HS-5 (cell line): ENCODE measurements at places on chromosomes 7 and 10.

DNA sequence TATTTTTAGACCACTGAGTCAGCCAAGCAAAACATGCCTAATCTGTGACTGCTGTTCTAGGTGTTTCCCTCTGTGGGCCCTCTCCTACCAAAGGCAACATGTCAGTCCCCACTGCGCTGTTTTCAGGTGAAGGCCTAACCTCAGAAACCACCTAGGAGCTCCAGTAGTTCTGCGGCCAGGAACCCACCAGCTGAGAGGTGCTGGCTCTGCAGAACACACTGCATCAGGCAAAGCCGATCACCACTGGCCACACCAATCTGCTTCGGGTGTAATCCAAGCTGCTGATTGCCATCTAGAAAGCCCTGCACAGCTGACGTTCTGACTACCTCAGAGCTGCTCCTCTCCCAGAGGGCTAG, 14.9 kb downstream of the CAMK2G start:
- DNase-seq = no peak

- DNase-seq = no peak
Observed at GRCh38 chr10:76248649-76249200, 817.3 kb downstream of the LRMDA start.

- no peak for DNase-seq
Observed at GRCh38 chr7:135914346-135914745, 62.8 kb downstream of the MTPN start.

GRCh38 chr10:119408969-119409371, 133.5 kb downstream of the RGS10 start:
- no peak for DNase-seq

DNA sequence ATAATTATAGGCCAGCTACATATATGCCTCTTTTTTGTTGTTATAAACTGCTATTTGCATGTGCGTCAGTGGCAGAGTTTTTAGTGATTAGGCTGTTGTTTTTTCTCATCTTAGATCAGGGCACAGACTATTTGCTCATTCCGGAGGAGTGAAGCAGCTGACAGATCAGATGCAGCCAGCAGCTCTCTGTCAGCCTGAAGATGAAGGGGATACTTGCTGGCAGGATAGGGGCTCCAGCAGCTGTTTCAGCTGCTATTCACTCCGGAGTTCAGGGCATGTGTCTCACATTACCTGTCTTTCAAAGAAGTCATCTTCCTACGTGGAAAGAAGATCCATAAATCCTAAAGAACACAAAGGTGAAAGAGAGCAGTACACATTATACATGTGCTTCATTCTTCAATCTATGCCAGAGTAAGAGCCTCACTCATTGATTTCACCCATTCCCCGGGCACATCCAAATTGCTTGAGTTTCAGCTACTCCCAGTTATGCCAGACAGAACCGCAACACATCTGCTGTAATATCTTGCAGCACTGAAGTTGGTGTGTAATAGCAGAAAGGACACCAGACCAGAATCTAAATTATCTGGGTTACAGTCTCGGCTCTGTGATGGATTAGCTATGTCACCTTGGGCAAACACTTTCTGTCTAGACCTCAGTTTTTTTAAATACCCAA, 182.8 kb upstream of the CHRM2 start:
- DNase-seq = no peak

GRCh38 chr7:47031786-47032535, 550.0 kb downstream of the TNS3 start:
- no peak for DNase-seq

GRCh38 chr7:66634816-66635215, 6.1 kb downstream of the KCTD7 start:
- no peak for DNase-seq

DNA sequence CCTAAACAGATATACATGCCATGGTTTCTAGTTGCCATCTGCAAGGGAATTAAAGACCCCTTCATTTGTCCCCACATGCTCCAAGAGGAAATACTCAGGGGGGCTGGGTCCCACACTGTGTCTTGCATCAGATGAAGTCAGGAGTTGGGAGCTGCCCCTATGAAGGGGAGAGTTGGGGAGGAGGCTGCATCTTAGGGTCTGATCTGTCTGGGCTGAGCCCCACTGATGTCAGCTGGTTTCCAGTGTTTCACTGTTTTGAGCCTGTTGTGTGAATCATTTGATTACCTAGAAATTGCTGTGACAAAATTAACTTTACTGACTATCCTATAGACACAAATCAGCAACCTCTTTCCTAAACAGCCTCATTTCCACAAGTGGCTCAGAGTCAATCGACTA, 4.9 kb upstream of the ADCY1 start:
- no peak for DNase-seq

- DNase-seq = no peak
Observed at GRCh38 chr10:46014206-46014605, 16.2 kb downstream of the NCOA4 start.

- no peak for DNase-seq
Observed at GRCh38 chr7:121521711-121522400, 125.7 kb upstream of the FAM3C start.

DNA sequence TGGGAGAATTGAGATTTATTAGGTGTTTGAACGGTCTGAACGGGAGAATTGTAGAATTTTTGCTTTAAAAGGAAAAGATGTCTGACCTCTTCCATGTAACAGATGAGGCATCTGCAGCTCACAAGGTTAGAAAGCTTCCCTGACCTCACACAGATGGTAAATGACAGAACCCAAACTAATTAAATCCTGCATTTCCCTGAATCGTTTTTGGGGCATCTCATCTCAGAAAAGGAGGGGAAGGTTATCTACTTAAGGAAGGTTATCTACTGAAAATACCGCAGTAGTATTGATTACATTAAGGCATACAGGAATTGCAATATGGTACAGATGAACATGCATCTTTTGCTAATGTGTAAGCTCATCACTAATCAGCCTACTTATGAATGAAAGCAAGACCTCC, 278.3 kb downstream of the CCDC3 start:
- no peak for DNase-seq

- no peak for DNase-seq
Observed at GRCh38 chr10:84900141-84900540, 571.8 kb downstream of the CCSER2 start.

DNA sequence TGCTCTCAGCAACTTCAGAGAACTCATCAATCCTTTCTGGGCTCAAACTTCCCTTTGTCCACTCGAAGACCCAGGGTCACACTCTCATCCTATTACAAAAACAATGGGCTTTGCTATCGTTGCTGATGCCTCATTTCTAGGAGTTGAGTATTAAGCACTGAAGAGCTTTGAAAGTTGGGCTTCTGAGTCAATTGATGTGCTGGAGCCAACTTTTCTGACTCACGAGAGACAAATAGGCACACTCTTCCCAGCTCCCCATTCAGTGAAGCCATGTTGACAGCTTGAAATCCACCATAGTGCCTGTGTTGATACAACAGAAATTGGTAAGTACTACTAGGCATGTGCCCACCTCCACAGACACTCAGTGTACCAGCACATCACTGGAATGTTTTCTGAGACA, 97.5 kb upstream of the PRSS58 start:
- DNase-seq = peak; percentile 45

- no peak for DNase-seq
Observed at GRCh38 chr10:43198682-43199005, 60.4 kb downstream of the CSGALNACT2 start.

DNA sequence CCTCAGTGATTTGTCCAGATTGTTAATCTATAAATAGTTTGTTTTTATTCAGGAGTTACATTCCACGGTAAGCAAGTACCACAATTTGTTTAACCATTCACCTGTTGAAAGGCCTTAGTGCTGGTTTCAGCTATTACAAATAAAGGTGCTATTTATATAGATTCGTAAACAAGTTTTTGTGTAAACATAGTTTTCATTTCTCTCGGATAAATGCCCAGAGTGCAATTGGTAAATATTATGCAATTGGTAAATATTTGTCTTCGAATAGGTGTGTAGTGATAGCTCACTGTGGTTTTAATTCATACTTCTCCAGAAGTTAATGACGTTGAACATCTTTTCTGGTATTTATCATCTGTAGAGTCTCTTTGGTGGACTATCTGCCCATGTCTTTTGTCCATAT, 76.4 kb upstream of the RSU1 start:
- no peak for DNase-seq

GRCh38 chr7:20310963-20311742, 19.5 kb upstream of the ITGB8 start:
- DNase-seq = peak; percentile 80

DNA sequence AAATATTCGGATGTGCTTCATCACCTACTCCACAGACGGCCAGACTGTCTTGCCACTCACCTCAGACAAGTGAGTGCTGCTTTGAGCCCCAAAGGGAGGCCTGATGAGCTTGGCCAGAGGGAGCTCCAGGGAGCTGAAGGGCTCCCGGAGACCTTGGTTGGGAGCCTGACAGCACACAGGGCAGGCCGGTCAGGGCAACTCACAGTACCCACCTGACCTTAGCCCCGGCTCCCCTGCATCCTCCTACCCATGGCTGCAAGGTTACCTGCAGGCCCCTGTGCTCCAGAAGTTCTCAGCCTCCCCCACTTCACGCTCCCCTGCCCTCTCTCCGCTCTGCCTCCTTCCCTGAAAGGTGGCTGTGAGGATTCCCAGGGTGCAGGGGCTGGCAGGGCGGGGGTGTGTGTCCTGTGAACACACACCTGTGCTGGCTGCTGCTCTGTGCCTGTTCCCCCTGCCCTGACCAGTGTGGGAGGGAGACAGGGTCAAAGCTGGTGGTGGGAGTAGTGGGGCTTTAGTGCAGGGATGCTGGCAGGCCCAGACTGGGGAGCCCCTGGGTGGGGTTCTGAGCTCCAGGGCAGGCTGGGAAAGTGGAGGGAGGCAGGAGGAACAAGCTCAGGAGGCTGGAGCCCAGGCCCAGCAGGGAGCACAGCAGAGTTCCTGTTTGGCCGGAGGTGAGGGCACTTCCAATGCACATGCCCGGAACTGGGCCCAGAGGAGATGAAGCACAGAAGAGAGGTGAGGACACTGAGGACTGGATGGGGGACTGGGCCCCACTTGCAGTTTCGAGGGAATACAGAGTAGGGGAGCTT, 7.2 kb downstream of the ANTXRL start:
- no peak for DNase-seq

- DNase-seq = no peak
Observed at GRCh38 chr7:30877993-30878392, 33.7 kb upstream of the AQP1 start.

- DNase-seq = no peak
Observed at GRCh38 chr10:11893749-11894278, 70.7 kb downstream of the PROSER2 start.

- DNase-seq = no peak
Observed at GRCh38 chr7:110027385-110027784, 1063.5 kb upstream of the LRRN3 start.

GRCh38 chr7:91557789-91558404, 293.7 kb downstream of the FZD1 start:
- DNase-seq = peak; percentile 93

DNA sequence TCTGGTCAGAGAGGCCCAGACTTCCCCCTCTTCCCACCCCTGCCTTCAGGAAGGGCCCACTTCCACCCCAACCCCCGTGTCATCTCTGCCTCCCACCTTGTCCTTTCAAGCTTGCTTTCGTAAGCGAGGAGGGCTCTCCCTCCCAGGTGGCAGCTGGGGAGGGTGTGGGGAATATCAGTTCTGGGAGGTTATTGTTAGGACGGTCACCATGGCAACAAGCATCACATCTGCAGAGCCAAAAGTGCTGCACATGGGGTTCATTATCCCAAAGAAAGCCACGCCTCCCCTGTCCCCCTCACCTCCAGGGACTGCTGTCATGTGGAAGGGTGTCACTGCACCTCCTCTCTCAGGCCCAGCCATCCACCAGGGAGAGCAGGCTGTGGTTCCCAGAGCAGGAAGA, 2.6 kb upstream of the CAMK2B start:
- DNase-seq = no peak

DNA sequence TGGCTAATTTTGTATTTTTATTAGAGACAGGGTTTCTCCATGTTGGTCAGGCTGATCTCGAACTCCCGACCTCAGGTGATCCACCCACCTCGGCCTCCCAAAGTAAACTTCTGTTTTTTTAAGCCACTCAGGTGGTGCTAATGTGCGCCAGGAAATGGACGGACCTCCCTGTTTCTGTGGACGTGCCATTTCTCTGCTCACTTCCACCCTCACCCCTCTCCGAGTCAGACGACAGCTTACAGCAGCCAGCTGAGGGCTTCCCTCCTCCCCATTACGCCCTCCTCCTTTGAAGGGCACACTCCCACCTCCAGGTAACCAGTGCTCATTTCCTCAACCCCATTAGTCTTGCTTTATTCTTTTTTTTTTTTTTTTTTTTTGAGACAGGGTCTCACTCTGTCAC, 41.7 kb upstream of the EZH2 start:
- DNase-seq = no peak

DNA sequence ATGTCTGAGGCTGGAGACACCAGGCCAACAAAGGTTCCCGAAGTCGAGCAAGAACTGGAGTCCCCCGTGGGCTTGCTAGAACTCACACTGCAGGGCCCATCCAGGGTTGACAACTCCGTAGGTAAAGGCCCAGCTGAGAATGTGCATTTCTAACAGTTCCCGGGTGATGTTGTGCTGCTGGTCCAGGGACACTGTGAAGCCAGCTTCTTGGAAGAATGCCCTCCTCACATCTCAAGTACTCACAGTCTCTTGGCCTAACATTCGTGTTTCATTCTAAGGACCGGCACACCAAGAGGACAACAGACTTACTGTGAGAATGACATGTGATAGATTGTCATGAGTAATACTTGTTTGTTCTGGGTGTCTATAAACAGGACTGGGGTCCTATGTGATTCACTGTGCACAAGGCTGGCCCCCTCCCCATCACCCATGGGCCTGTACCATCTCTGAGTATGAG, 682.3 kb upstream of the IGFBP3 start:
- no peak for DNase-seq

GRCh38 chr10:26448292-26448691, 10.2 kb downstream of the APBB1IP start:
- DNase-seq = no peak

- no peak for DNase-seq
Observed at GRCh38 chr10:98570834-98571233, 124.1 kb upstream of the HPS1 start.

DNA sequence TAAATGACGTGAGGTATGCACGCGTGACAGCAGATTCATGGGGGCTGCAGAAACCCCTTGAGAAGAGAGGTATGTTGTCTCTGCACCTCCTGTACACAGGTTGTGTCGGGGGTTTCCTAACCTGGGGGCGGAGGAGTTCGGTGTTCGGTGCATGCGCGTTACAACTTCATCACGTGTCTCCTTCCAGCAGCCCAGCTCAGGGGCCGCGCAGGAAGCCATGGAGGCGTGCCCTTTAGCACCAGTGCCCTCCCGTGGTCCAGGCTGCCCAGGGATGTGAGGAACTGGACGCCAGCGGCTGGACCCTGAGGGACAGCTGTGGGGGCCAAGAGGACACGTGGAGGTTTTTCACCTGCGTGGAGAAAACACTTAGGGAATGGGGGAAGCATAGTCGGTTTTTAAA, 186.4 kb downstream of the EBF3 start:
- no peak for DNase-seq
